ENCODE measurements at places on chromosomes 6 and 20.
A peak's percentile ranks its signal among the peaks of the same experiment; 100 is the strongest.

DNA sequence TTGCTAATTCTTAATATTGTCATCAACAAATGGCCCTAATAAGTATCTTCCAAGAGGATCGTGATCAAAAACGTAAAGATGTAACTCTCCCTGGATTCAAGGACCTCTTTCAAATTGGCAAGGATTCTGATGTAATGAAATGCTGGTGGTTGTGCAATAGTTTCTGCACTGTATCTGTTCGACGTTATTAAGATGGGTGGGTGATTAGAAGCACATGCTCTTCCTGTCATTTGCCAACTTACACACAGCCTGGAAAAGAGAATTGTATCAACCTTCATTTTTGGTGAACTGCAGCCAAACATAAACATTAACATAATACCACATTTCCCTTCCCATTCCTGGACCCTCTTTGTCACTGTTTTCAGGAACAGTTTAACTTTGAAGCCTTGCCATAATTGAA lies 9.8 kb downstream of the FOXQ1 start:
- DNase-seq: no peak

DNA sequence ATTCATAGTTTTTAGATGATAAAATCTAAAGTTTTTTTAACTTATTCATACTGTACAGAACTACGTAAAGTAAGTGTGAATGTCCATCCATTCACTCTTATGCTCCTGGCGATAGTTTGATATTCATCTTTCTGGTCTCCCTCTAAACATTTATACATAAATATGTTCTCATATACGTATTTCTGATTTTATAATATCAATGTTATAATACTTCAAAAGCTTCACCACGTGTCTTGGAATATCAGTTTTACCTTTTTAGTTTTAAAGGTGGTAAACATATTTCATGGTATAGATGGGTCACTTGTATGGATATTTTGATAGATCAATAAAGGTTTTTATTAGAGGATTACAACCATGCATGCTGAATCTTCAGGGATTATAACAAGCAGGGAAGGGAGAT lies 10.3 kb upstream of the RHAG start:
- no peak for DNase-seq

GRCh38 chr6:87742106-87742505 lies 40.1 kb upstream of the AKIRIN2 start:
- peak; percentile 69 for DNase-seq

DNA sequence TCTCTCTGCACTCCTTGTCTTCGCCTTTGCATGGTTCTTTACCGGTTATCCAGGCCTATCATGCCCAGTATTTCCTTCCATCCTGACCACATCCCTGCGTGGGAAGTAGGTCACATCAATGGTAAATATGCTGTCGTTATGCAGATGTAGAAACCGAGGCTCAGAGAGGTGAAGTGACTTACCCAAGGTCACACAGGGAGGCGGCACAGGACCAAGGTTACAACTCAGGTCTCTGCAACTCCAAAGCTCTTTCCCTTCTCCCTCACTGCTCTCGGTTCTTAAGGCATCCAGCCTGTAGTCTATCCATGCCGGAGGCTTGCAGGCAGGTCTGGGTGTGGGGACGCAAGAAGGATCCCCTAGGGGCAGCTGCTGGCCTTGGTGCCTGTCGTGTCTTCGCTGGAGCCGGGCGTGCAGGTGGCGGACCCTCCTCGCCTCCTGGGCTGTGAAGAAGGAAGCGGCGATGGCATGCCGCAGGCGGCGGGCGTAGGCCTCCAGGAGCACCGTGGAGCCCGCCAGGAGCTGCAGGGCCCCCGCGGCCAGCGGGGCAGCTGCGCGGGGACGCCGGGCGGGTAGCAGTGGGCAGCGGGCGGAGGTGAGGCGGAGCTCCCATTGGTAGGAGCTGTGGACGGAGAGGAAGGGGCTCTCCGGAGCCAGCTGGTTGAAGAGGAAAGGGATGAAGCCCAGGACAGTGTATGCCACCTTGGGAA lies 9.1 kb downstream of the OCSTAMP start:
- DNase-seq: no peak

GRCh38 chr6:79544299-79544927 lies 7.2 kb upstream of the LCA5 start:
- DNase-seq: no peak

DNA sequence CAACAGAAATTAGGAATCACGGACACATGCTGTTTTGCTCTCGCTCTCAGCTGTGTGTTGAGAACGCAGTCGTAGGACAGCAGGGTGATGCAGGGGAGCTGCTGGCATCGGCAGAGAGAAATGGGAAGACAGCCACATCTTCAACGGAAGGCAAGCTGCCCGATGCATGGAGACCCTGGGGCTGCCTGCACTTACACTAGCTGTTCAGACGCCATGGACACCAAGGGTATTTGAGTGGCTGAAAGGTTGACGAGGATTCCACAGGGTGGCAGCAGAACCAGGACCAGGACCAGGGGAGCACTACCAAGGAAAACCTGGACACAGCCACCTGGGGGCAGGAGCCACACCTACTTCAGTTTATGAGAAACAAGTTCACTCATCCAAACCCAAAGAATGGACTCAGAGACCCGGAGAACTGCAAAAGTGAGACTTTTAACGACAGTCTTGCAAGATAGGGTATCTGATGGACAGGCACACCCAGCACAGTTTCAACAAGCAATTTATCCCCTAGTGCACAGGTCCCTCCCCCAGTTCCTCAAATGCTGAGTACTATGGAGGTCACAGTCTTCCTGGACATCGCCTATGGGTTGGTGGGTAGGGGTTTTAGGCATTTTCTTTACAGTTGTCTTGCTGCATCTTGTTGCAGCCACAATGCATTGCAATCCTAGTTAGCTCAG lies 56.3 kb upstream of the ENTPD6 start:
- no peak for DNase-seq

- no peak for DNase-seq
These were observed 6.0 kb downstream of the NOX3 start for GRCh38 chr6:155449450-155450239.

GRCh38 chr6:114634016-114634415 lies 291.2 kb upstream of the HS3ST5 start:
- no peak for DNase-seq

- DNase-seq: no peak
These were observed 8.5 kb downstream of the C6orf132 start for GRCh38 chr6:42133926-42134325.

GRCh38 chr6:150761771-150762170 lies 103.7 kb upstream of the MTHFD1L start:
- DNase-seq: no peak

- DNase-seq: peak; percentile 58
These were observed at the start of gene LHFPL5 for GRCh38 chr6:35804996-35805736. LHFPL5 (plus strand) TSS chr6:35805352; CDS start chr6:35805671, 319 bp downstream.

DNA sequence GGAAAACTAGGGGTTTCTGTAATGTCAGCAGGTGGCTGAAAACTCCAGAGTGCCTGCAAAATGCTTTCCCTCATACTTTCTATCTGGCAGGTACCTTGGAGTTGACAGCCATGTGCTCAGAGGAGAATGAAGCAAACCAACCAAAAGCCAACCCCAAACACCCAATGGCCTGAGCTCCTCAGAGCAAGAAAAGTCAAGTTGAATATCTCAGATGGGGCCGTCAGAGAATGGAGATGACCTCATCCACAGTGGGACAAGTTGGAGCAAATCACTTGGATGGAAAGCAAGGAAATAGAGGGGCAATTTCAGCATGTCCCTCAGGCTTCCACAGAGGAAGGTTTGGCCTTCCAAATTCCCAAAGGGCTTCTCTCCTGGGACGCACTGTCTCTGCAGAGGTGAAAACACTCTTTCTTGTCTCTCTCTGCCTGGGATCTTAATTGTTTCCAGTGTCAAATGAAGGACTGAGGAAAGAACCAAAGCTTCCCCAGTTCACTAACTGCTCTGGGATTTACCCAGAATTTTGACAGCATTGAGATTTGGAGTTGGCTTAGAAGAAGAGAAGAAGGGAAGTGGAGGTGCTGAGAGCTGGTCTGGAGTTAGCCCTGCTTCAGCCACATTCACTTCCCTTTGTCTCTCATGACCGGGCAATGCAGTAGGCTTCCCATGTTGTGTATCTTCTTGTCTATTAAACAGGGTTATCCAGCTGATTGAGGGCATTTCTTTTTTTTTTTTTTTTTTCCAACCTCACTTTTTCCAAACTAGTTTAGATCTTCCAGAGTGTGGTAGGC lies 42.2 kb downstream of the PRND start:
- no peak for DNase-seq

GRCh38 chr6:31710523-31711219 lies 4.0 kb downstream of the LY6G6F start:
- no peak for DNase-seq

GRCh38 chr20:37395410-37395797 lies 49.5 kb downstream of the SRC start:
- no peak for DNase-seq

- DNase-seq: no peak
These were observed 341.1 kb downstream of the NRN1 start for GRCh38 chr6:5665667-5666066.

GRCh38 chr6:57342148-57342669 lies 24.8 kb downstream of the PRIM2 start:
- no peak for DNase-seq

DNA sequence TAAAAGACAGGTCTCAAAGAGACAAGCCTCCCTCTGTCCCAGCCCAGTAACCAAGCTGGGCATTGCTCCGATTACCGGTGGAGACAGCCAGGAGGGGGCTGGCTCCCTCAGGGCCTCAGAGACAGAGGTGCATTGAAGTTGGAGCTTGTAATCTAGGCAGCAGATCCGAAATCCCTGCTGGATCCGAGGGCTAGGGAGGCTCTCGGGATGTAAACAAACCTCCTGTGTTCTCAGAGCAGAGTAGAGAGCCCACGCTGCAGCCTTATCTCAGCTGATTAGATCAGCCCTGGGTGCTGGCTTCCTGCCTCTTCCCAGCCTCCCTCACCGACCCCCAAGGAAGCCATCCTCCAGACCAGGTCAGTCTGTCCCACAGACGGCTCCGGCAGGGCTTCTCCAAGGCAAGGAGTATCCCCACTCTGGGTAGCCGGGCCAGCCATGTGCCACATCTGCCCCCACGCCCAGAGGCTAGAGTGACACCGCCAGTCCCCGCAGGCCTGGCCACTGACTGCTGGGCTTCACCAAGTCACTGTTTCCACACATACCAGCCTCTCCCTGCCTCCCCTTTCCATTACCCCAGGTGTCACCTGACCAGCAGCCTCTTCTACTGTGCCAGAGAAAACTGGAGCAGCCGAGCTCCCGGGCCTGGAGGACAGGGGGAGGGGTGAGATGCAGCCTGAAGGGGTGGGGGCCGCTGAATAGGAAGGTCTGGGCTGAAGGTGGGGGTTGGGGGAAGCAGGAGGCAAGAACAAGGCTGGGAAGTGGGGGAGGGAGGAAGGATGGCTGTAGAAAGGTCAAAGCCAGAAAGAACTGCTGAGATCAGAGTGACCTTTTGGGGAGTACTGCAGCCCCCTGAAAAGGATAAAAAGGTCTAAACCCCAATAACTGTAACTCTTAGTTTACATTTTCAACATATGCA lies 6.0 kb downstream of the SDC4 start:
- DNase-seq: no peak

GRCh38 chr6:12269110-12269509 lies 21.1 kb upstream of the EDN1 start:
- no peak for DNase-seq

DNA sequence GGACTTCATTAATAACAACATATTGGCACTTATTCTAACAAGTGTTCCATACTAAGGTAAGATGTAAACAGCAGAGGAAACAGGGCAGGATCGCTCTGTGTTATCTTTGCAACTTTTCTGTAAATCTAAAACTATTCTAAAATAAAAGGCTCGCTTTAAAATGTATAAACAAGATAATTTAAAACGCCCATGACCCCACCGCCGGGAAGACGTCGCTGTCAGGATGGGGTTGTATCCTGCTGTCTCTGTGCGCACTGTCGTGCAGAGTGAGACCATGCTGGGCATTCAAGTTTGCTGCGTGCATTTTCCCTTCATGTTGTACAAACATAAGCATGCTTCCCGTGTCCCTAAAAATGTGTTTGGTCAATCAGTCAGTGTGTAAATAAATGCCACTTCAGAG lies 255.7 kb downstream of the CDH4 start:
- no peak for DNase-seq

DNA sequence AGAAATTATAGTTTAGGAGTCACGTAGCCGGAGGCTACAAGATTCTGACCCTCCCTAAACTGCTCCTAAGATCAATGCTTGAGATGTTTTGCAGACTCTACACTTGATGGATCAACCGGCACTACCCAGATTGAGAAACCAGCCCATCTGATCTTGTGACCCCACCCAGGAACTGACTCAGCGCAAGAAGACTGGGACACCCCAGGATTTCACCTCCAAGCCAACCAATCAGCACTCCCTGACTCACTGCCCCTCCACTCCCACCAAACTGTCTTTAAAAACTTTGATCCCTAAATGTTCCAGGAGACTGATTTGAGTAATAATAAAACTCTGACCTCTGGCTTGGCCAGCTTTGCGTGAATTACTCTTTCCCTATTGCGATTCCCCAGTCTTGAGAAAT lies 99.8 kb downstream of the OPRM1 start:
- no peak for DNase-seq

- peak; percentile 77 for DNase-seq
These were observed 54.0 kb upstream of the BTN3A2 start for GRCh38 chr6:26311012-26311384.

DNA sequence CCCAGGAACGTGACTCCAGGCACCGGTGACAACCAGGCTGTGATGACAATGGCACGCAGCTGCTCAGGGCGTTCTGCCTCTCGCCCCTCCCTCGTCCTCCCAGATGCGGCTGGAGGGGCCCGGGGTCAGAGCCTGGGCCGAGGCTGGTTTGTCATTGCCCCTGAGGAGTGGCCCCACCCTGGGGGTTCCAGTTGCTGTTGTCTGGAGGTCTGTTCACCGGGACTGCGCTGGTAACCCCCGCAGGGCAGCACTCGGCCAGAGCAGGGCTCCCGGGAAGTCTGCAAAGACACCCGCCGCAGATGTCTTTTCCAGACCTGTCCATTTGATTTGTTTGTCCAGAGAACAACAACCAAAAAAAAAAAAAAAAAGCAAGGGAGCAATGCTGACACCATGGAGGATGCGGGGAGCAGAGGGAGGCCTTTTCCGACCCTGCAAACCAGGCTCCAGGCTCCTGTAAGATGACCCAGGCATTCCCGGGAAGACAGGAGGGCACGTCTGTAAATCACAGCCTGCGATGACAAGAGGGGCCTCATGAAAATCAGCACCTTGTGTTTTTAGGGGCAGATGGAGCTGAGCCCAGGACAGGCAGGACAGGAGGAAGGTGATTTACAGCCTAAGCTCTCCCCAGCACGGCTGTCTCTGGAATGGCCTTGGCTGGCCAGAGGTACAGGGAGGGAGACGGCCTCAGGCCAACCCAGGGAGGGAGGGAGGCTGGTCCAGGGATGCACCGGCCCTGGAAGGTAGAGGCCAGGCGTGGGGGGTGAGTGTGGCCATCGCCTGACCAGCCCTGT lies 189.3 kb downstream of the ERMARD start:
- no peak for DNase-seq

GRCh38 chr6:163151212-163151611 lies 263.3 kb upstream of the QKI start:
- no peak for DNase-seq

GRCh38 chr6:160269023-160269521 lies 10.5 kb upstream of the SLC22A2 start:
- DNase-seq: no peak
